ENCODE measurements at places on chromosomes 6 and 20.

- no peak for DNase-seq
Measured at GRCh38 chr6:4349323-4349722, 213.9 kb upstream of the ECI2 start.

- DNase-seq = no peak
Measured at GRCh38 chr6:122730775-122731386, 48.6 kb upstream of the FABP7 start.

DNA sequence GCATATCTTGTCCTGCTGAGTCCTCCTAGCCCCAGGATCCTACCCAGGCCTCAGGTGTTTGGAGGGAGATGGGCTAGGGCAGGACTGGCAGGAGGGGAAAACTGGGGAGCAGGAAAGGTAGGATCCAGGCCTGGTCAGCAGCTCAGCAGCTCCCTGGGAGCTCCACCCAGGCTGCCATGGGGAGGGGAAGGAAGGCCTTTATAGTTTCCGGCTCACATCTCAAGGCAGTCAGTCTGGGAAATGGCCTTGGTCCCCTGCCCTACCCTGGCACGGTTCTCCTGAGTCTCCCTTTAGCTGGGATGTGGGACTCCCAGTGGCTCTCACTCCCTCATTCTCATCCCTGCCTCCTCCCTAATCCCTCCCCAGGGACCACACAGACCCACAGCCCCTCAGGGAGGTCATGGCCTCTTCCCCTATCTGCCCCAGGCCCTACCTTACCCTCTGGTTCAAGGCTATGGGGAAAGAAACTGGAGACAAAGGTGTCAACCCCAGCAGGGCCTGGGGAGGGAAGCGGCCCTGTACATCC is 1.6 kb downstream of the SLC44A4 start:
- DNase-seq = no peak

- no peak for DNase-seq
Measured at GRCh38 chr20:64238851-64239387, 16.6 kb upstream of the PCMTD2 start.

GRCh38 chr20:324177-325044 is 941 bp upstream of the SOX12 start:
- DNase-seq = peak; percentile 77

All from DMS 273 treated with DMSO at 0.1 percent for 48 hours (cell line).